ENCODE measurements at places on chromosomes 4 and X. TPM values are rescaled to one million over a fixed set of nuclear protein-coding genes. Genes with fewer than 3 reads are reported as not detected.

DNAAF6 gene
- not detected for total RNA-seq

TAF7L gene
- 0.98 TPM for total RNA-seq

NLGN3 gene
- 1.5 TPM for total RNA-seq

TLR8 gene
- total RNA-seq: not detected

PKD2 gene
- 197 TPM for total RNA-seq

WAS gene
- total RNA-seq: 0.09 TPM

Data from fibroblast of the aortic adventitia (primary cell).